ENCODE measurements at places on chromosomes 6 and 20.

- H3K4me1 ChIP-seq, result no peaks in the 10 kb centered on the region
- no peak overlapping the region for H3K4me3 ChIP-seq
- no peaks in the 10 kb centered on the region for H3K27me3 ChIP-seq
- H3K27ac ChIP-seq, result no peak overlapping the region
Measured at GRCh38 chr6:166056637-166057036, 111.0 kb downstream of the TBXT start.

DNA sequence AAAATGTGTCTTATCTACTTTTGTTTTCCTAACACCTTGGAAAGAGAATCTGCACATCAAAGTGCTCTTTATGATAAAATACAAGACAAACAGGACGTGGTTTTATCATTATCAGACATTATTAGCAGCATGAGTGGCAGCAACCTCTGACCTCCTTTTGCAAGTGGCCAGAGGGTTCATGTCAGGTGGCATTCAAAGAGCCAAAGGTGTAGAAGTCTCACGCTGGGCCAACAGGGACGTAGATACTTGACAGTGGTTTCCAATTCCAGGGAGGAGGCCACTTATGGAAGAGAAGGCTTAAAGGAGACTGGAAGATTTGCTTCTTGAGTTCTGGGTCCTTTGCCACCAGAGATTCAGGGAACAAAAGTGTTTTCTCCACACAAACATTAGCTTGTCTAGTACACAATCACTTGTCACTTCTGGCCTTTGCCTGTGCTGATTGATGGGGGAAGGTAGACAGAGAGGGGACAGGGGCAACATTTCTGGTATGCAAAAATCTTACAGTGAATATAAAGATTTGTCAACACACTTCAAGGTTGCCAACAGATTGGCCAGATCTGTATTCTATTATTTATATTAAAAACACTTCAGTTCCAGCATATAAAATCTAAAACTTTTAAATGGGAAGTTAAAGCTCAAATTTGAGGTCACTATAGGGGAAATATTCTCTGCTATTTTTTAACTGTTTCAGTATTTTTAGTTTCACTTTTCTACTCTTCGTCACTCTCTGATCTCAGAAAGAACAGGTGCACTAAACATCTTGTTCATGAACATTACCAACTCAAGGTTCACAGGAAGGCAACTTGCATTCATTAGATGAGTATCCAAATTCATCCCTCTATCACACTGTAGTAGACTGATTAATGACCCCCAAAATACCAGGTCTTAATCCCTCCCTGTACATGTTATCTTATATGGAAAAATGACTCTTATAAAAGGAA lies 52.1 kb upstream of the FBXO30 start:
- DNase-seq, result no peak
- H3K27me3 ChIP-seq, result no peaks in the 10 kb centered on the region
- H3K27ac ChIP-seq, result no peak overlapping the region
- H3K36me3 ChIP-seq, result no peaks in the 10 kb centered on the region

- no peaks in the 10 kb centered on the region for H3K36me3 ChIP-seq
- H3K4me3 ChIP-seq, result peak overlapping the region; percentile 62
- DNase-seq, result no peak
- no peaks in the 10 kb centered on the region for H3K27me3 ChIP-seq
- H3K4me1 ChIP-seq, result peaks cover 3% of the 10 kb centered on the region
Measured at GRCh38 chr6:2449572-2449940, 204.2 kb upstream of the GMDS start.

DNA sequence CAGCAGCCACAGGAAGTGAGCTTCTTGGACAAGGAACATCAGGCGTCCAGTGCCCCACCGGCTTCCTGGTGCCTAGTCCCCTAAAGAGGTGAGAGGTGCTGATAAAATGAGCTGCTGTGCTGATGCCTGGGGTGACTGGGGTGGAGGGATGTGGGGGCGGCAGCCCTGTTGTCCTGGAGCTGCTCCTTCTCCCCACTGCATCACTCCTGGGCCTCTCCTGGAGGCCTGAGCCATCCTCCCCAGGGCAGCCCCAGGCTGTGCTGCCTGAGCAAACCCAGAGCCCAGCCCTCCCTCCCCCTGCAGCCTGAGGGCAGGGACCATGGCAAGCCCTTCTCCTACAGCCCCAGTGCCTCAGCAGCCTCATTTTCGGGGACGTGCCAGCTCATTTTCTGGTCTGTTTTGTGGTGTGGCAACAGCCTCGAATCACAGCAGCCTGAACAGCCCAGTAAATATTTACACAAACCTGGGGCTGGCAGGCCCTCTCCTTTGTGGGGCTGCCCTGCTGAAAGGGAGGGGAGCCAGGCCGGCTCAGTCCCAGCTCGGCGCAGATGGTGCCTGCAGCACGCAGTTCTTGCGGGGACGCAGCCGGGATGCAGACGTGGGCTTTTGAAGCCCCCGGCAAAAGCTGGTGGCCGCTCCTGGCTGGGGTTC lies 259.9 kb downstream of the DLL1 start:
- no peak overlapping the region for H3K4me3 ChIP-seq
- no peak overlapping the region for H3K27ac ChIP-seq
- no peaks in the 10 kb centered on the region for H3K4me1 ChIP-seq
- peak; percentile 43 for DNase-seq

DNA sequence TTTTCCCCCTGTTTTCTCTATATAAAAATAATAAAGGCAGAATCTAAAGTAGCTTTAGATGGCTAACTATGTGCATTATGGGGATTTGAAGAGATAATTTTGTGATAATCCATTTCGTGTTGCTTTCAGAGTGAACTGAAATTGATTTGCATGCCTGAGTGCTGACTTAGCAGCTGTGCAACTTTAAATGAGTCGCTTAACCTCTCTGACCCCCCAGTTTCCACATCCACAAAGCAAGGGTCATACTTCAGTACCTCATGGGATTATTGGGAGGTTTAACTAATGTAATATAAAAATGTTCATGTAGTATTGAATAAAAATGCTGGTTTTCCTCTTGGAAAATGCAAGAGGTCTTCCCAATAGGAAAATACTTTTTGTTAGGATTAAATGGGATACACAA lies 63.8 kb upstream of the FABP7 start:
- no peaks in the 10 kb centered on the region for H3K4me1 ChIP-seq
- DNase-seq, result no peak
- H3K4me3 ChIP-seq, result no peak overlapping the region
- no peaks in the 10 kb centered on the region for H3K36me3 ChIP-seq
- H3K27ac ChIP-seq, result no peak overlapping the region

DNA sequence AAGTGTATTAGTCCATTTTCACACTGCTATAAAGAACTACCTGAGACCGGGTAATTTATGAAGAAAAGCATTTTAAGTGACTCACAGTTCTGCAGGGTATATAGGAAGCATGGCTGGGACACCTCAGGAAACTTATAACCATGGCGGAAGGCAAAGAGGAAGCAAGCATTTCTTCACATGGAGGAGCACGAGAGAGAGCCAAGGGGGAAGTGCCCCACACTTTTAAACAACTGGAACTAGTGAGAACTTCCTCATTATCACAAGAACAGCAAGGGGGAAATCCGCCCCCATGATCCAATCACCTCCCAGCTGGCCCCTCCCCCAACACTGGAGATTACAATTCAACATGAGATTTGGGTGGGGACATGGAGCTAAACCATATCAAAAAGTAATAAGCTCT lies 28.3 kb upstream of the B3GAT2 start:
- no peaks in the 10 kb centered on the region for H3K4me1 ChIP-seq
- no peak overlapping the region for H3K4me3 ChIP-seq
- H3K27me3 ChIP-seq, result no peaks in the 10 kb centered on the region
- H3K36me3 ChIP-seq, result no peaks in the 10 kb centered on the region
- DNase-seq, result no peak

GRCh38 chr6:6648692-6649343 lies 60.3 kb downstream of the LY86 start:
- no peak overlapping the region for H3K4me3 ChIP-seq
- DNase-seq, result no peak
- no peaks in the 10 kb centered on the region for H3K4me1 ChIP-seq
- H3K27ac ChIP-seq, result no peak overlapping the region

- H3K36me3 ChIP-seq, result no peaks in the 10 kb centered on the region
- DNase-seq, result no peak
- no peaks in the 10 kb centered on the region for H3K4me1 ChIP-seq
Measured at GRCh38 chr6:9875605-9876353, 539.1 kb downstream of the TFAP2A start.

GRCh38 chr6:162467679-162468078 lies 259.9 kb downstream of the PRKN start:
- H3K4me1 ChIP-seq, result no peaks in the 10 kb centered on the region
- no peak overlapping the region for H3K4me3 ChIP-seq
- no peaks in the 10 kb centered on the region for H3K36me3 ChIP-seq
- DNase-seq, result no peak
- H3K27me3 ChIP-seq, result no peaks in the 10 kb centered on the region
- no peak overlapping the region for H3K27ac ChIP-seq

DNA sequence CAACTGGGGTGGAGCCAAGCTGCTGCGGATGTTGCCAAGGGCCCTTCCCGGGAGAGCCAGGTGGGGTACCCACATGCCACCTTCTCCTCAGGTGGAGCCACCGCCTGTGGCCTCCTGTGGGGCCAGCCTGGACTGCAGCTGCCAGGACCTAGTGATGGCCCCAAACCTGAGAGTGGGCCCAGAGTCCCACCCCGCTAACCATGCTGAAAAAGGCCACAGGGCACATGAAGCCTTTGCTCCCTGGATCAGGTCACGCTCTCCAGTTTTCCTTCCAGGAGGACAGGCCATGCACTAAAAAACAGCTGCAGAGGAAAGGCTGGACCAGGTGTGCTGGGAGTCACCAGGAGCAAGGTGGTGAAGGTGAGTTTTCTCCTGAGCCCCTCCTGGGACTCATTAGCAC lies 73.9 kb upstream of the SLC22A16 start:
- no peak overlapping the region for H3K4me3 ChIP-seq
- H3K27ac ChIP-seq, result no peak overlapping the region
- H3K4me1 ChIP-seq, result no peaks in the 10 kb centered on the region
- DNase-seq, result peak; percentile 21

GRCh38 chr6:157627195-157627966 lies 195.7 kb upstream of the SNX9 start:
- DNase-seq, result no peak
- H3K27me3 ChIP-seq, result no peaks in the 10 kb centered on the region
- H3K4me1 ChIP-seq, result no peaks in the 10 kb centered on the region
- H3K36me3 ChIP-seq, result no peaks in the 10 kb centered on the region
- no peak overlapping the region for H3K4me3 ChIP-seq

- H3K4me3 ChIP-seq, result no peak overlapping the region
- DNase-seq, result no peak
- no peaks in the 10 kb centered on the region for H3K27me3 ChIP-seq
- H3K36me3 ChIP-seq, result no peaks in the 10 kb centered on the region
- peak overlapping the region; percentile 65 for H3K27ac ChIP-seq
Measured at GRCh38 chr20:51985013-51985415, 182.7 kb upstream of the SALL4 start.

GRCh38 chr6:136566851-136567250 lies 16.6 kb upstream of the MAP7 start:
- no peak overlapping the region for H3K4me3 ChIP-seq
- no peak for DNase-seq
- H3K4me1 ChIP-seq, result peaks cover 12% of the 10 kb centered on the region

GRCh38 chr6:7992002-7992815 lies 72.0 kb downstream of the BLOC1S5 start:
- no peaks in the 10 kb centered on the region for H3K27me3 ChIP-seq
- DNase-seq, result no peak
- no peak overlapping the region for H3K4me3 ChIP-seq
- H3K27ac ChIP-seq, result no peak overlapping the region
- H3K4me1 ChIP-seq, result no peaks in the 10 kb centered on the region

DNA sequence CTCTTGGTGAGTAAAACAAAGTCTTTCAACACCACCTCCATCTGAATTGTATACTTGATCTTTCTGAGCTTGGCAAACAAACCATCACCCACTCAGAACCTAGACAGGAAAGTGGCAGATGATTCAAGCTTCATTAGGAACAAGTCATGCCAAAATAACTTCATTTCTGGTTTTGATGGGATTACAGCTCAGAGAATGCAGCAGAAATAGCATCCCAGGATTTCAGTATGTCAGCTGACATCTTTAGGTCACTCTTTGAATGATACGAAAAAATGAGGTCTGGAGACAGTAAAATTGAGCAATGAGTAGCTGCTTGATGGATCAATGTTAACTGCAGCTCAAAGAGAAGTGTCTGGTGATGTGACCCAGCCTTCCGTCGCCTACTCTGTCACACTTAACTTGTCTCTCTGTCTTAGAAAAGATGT lies 92.4 kb downstream of the GJA10 start:
- no peak overlapping the region for H3K4me3 ChIP-seq
- peaks cover 12% of the 10 kb centered on the region for H3K4me1 ChIP-seq
- no peaks in the 10 kb centered on the region for H3K36me3 ChIP-seq
- no peak for DNase-seq
- H3K27ac ChIP-seq, result no peak overlapping the region

DNA sequence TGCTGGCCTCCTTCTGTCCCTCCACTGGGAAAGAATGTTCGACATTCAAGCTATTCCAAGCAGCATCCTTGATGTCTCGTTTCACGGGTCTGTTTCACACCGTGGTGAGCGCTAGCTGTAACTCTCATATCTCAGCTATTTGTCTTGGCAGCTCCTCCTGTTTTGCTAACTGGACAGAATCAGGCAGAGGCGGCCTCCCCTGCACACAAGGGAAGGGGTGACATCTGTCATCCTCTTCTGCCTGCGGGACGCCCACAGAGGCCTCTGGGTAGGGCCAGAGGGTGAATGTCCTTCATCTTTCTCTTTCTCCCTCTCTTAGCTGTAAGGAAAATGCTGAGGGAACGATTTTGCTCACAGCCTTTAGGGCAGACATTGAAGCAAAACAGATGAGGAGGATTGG lies 232.8 kb upstream of the GMDS start:
- no peak overlapping the region for H3K4me3 ChIP-seq
- H3K36me3 ChIP-seq, result no peaks in the 10 kb centered on the region
- no peaks in the 10 kb centered on the region for H3K4me1 ChIP-seq
- peak overlapping the region; percentile 4 for H3K27ac ChIP-seq

DNA sequence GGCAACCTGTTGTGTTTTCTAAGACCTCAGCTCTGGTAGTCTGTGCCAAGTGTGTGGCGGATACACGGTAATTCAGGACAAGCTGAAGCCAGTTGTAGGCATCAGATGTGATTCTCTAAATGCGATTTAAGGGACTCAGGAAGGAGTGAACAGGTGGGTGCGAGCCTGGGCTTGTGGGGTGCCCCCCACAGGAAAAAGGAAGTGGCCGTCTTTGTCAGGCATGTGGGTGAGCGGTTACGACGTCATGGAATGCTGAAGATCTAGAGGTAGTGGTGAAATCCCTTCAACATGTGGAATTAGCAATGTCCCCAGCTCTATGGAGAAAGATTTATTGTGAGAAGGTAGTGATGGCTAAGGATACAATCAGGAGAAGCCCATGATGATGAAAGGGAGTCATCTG lies 95.1 kb upstream of the EXOC2 start:
- no peak overlapping the region for H3K4me3 ChIP-seq
- DNase-seq, result no peak
- H3K36me3 ChIP-seq, result no peaks in the 10 kb centered on the region
- H3K4me1 ChIP-seq, result no peaks in the 10 kb centered on the region
